ENCODE measurements at places on chromosomes 2 and 18.

GRCh38 chr2:152542337-152542994 lies 174.8 kb downstream of the PRPF40A start:
- no peak for DNase-seq
- H3K4me1 ChIP-seq, result peaks cover 3% of the 10 kb centered on the region
- no peak overlapping the region for H3K4me3 ChIP-seq
- H3K36me3 ChIP-seq, result no peaks in the 10 kb centered on the region

GRCh38 chr2:7704296-7704865 lies 787.2 kb downstream of the RNF144A start:
- no peaks in the 10 kb centered on the region for H3K4me1 ChIP-seq
- H3K36me3 ChIP-seq, result no peaks in the 10 kb centered on the region
- no peak overlapping the region for H3K4me3 ChIP-seq
- H3K27ac ChIP-seq, result no peak overlapping the region
- H3K27me3 ChIP-seq, result no peaks in the 10 kb centered on the region
- DNase-seq, result no peak

GRCh38 chr2:42819160-42819559 lies 26.8 kb upstream of the HAAO start:
- H3K4me3 ChIP-seq, result no peak overlapping the region
- H3K27me3 ChIP-seq, result no peaks in the 10 kb centered on the region
- H3K36me3 ChIP-seq, result no peaks in the 10 kb centered on the region

GRCh38 chr18:59983506-59983905 lies 83.7 kb downstream of the PMAIP1 start:
- no peaks in the 10 kb centered on the region for H3K4me1 ChIP-seq
- H3K27me3 ChIP-seq, result no peaks in the 10 kb centered on the region
- no peak overlapping the region for H3K27ac ChIP-seq
- H3K4me3 ChIP-seq, result no peak overlapping the region
- H3K36me3 ChIP-seq, result no peaks in the 10 kb centered on the region

DNA sequence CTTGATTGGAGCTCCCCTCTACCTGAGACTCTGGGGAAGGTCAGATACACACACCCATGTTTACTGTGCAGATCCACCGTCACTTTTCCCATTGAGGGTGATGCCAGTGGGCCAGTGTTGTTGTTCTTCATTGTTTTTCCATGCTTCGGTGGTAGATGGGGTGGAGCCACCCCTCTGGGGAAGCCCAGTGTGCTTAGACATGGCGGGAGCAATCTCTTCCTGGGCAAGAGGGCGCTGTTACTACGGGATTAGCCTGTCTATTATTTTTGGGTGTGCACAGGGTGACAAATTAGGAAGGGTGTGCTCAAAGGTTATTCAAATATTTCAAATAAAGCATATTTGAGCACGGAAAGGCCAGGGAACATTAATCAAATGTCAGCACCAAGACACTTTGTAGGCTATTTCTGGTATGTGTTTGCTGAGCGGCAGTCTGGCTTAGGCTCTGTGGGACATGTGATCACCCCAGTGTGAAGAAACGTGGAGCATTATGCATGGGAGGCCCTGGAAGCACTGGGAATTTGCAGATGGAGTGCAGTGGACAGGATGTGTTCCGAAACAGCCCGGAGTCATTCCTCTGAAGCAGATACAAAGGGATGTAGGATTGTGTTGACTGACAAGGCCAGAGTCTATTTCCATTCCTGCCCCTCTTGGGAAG lies 34.8 kb upstream of the SMIM21 start:
- no peak for DNase-seq
- no peak overlapping the region for H3K4me3 ChIP-seq
- H3K27me3 ChIP-seq, result no peaks in the 10 kb centered on the region
- no peaks in the 10 kb centered on the region for H3K36me3 ChIP-seq
- no peaks in the 10 kb centered on the region for H3K4me1 ChIP-seq
- H3K27ac ChIP-seq, result no peak overlapping the region

DNA sequence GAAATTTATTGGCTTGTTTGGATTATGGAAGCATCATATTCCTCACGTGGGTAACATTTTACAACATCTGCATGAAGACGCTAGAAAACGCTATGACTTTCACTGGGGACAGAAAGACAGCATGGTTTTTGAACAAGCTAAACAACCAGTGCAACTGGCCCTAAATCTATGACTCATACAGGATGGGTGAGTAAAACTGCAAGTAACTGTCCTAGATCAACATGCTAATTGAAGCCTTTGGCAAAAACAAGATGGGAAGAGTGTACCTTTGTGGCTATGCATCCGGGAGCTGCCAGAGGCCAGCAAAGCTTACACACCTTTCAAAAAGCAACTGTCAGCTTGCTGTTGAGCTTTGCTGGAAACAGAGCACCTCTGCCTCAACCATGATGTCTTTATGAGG lies 1096.0 kb upstream of the DDX18 start:
- H3K4me3 ChIP-seq, result no peak overlapping the region
- no peak for DNase-seq
- no peak overlapping the region for H3K27ac ChIP-seq
- no peaks in the 10 kb centered on the region for H3K27me3 ChIP-seq
- H3K36me3 ChIP-seq, result no peaks in the 10 kb centered on the region
- no peaks in the 10 kb centered on the region for H3K4me1 ChIP-seq

GRCh38 chr2:8572712-8573233 lies 109.1 kb upstream of the ID2 start:
- H3K4me1 ChIP-seq, result no peaks in the 10 kb centered on the region
- H3K27me3 ChIP-seq, result no peaks in the 10 kb centered on the region
- no peak overlapping the region for H3K4me3 ChIP-seq

- no peak overlapping the region for H3K4me3 ChIP-seq
- no peaks in the 10 kb centered on the region for H3K36me3 ChIP-seq
- H3K4me1 ChIP-seq, result no peaks in the 10 kb centered on the region
- DNase-seq, result no peak
Observed at GRCh38 chr2:224984637-224985036, 57.6 kb downstream of the DOCK10 start.

- H3K27ac ChIP-seq, result no peak overlapping the region
- H3K27me3 ChIP-seq, result no peaks in the 10 kb centered on the region
- no peaks in the 10 kb centered on the region for H3K4me1 ChIP-seq
- DNase-seq, result no peak
- no peak overlapping the region for H3K4me3 ChIP-seq
Observed at GRCh38 chr2:60738679-60739078, 17.4 kb upstream of the PAPOLG start.

DNA sequence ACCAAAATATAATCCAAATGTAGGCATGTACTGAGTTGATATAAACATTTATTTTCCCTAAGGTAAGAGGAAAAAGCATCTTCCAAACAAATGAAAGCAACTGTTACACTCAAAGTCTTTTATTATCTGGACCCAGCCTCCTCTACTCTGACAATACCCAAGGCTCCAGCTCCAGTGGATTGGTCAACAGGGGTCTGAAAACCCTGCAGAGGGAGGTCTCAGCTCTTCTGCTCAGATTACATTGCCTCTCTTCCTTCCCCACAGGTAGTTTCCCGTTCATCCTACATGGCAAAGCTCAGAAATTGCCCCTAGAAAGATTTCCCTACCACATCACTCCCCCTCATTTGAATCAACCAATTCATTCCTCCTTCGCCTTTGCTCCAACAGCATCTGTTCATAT lies 457.0 kb downstream of the METTL4 start:
- H3K36me3 ChIP-seq, result no peaks in the 10 kb centered on the region
- no peak overlapping the region for H3K27ac ChIP-seq
- H3K27me3 ChIP-seq, result no peaks in the 10 kb centered on the region

DNA sequence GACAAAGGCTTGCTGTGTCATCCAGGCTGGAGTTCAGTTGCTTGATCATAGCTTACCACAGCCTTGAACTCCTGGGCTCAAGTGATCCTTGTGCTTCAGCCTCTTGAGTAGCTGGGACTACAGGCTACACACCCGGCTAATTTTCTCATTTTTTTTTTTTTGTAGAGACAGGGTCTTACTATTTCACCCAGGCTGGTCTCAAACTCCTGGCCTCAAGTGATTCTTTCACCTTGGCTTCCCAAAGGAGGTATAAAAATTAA lies 178.0 kb downstream of the MTCL1 start:
- H3K4me1 ChIP-seq, result no peaks in the 10 kb centered on the region
- H3K27ac ChIP-seq, result no peak overlapping the region
- H3K36me3 ChIP-seq, result no peaks in the 10 kb centered on the region
- DNase-seq, result no peak
- H3K4me3 ChIP-seq, result no peak overlapping the region

DNA sequence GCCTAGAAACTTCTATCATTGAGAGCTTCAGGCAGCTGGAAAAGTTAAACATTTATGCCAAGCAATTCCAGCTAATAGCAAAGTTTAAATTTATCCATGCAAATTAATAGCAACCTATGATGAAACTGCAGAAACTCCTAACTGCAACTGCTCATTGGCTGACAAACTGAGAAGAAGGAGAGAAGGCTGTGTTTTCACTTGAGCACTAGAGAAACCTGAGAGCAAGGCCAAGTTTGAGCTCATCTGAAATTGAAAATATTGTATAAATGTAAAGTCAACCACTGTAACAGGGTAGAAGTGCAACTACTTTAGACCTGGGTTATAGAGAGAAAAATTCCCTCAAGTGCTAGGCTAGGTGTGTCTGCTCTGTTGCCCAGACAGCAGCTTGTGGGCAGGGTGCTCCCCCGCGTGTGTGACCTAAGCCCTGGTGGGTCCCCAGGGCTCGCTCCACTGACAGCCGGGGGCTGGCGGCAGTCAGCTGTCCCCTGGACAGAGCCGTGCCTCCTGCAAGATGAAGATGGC lies 50.2 kb downstream of the CABYR start:
- no peak overlapping the region for H3K27ac ChIP-seq
- no peaks in the 10 kb centered on the region for H3K27me3 ChIP-seq
- no peak for DNase-seq

DNA sequence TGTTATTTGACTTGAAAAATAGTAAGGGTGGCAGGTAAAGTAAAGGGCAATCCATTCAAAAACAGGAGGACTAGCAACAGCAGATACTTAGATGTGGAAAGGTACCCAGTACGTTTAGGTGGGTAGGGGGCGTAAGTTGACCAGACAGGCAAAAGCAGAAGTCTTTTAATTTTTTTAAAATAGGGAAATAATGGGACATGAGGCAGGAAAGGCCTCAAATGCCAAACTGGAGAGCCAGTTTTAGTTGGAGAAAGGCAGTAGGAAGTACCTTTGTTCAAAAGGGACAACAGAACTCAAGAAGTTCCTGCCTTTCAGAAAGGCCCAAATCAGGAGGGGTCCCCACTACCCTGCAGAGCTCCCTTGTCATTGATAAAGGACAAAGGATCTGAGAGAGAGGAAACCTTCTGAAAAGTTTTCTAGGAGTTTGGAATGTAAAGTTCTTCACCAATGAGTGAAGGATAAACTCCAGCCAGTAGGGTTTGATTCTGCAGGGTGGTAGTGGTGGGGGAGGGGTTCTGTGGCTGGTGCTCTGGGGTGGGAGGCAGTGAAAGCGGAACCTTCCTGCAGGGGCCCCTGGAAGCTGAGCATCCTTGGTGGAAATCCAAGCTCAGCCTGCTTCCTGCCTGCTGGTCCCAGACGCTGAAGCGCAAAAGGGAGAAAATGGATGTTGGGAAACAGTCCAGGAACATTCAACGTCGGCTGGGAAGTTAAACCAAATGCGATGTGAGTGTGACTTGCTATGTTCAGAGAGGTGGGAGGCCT lies 40.1 kb downstream of the TMEM17 start:
- no peak for DNase-seq
- no peaks in the 10 kb centered on the region for H3K36me3 ChIP-seq
- no peak overlapping the region for H3K4me3 ChIP-seq
- no peak overlapping the region for H3K27ac ChIP-seq
- H3K27me3 ChIP-seq, result no peaks in the 10 kb centered on the region

DNA sequence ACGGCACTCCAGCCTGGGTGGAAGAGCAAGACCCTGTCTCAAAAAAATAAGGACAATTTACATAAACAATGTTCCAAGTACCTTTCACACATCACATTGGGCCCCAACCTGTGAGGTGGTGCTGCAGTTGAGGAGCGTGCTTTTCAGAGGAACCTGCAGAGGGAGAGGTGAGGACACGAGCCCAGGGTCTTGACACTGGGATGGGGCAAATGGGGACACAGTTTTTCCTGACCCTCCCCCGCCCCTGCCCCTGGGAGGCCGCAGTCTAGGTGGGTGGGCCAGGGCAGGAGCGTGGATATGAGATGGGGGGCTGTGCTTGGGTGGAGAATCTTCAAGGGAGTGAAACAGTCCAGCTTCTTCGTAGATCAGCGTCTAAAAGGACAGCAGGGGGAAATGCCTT lies 112.9 kb downstream of the SEPTIN10 start:
- no peak overlapping the region for H3K27ac ChIP-seq
- no peaks in the 10 kb centered on the region for H3K4me1 ChIP-seq
- no peaks in the 10 kb centered on the region for H3K27me3 ChIP-seq
- peaks cover 18% of the 10 kb centered on the region for H3K36me3 ChIP-seq

DNA sequence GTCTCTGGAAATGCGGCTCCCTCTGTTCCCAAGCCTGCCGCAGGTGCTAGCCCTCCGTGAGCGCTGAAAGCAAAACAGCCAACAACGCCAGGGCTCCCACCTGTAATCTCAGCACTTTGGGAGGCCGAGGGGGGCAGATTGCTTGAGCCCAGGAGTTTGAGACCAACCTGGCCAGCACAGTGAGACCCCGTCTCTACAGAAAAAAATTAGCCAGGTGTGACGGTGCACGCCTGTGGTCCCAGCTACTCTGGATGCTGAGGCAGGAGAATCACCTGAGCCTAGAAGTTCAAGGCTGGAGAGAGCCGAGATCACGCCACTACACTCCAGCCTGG lies 41.3 kb upstream of the PTMA start:
- no peaks in the 10 kb centered on the region for H3K27me3 ChIP-seq
- peak overlapping the region; percentile 57 for H3K4me3 ChIP-seq
- H3K36me3 ChIP-seq, result no peaks in the 10 kb centered on the region
- H3K27ac ChIP-seq, result peak overlapping the region; percentile 100

GRCh38 chr18:58013241-58014211 lies 30.5 kb upstream of the NEDD4L start:
- DNase-seq, result no peak
- no peaks in the 10 kb centered on the region for H3K36me3 ChIP-seq
- no peaks in the 10 kb centered on the region for H3K4me1 ChIP-seq
- H3K27ac ChIP-seq, result no peak overlapping the region
- H3K27me3 ChIP-seq, result no peaks in the 10 kb centered on the region

GRCh38 chr2:231672617-231673347 lies 35.5 kb upstream of the PTMA start:
- no peak for DNase-seq
- H3K4me3 ChIP-seq, result no peak overlapping the region
- H3K27me3 ChIP-seq, result no peaks in the 10 kb centered on the region
- H3K36me3 ChIP-seq, result no peaks in the 10 kb centered on the region
- H3K4me1 ChIP-seq, result peaks cover 7% of the 10 kb centered on the region
- peak overlapping the region; percentile 93 for H3K27ac ChIP-seq

- no peaks in the 10 kb centered on the region for H3K36me3 ChIP-seq
- H3K4me1 ChIP-seq, result no peaks in the 10 kb centered on the region
- H3K4me3 ChIP-seq, result no peak overlapping the region
- no peaks in the 10 kb centered on the region for H3K27me3 ChIP-seq
Observed at GRCh38 chr2:2621855-2622254, 290.8 kb upstream of the MYT1L start.

- no peak overlapping the region for H3K27ac ChIP-seq
- H3K4me3 ChIP-seq, result no peak overlapping the region
- DNase-seq, result no peak
- no peaks in the 10 kb centered on the region for H3K27me3 ChIP-seq
- H3K4me1 ChIP-seq, result no peaks in the 10 kb centered on the region
- no peaks in the 10 kb centered on the region for H3K36me3 ChIP-seq
Observed at GRCh38 chr18:50397023-50397422, 22.2 kb downstream of the SKA1 start.

Measured in ascending aorta (tissue), 2 donors.